ENCODE measurements at places on chromosomes 1 and 21.

DNA sequence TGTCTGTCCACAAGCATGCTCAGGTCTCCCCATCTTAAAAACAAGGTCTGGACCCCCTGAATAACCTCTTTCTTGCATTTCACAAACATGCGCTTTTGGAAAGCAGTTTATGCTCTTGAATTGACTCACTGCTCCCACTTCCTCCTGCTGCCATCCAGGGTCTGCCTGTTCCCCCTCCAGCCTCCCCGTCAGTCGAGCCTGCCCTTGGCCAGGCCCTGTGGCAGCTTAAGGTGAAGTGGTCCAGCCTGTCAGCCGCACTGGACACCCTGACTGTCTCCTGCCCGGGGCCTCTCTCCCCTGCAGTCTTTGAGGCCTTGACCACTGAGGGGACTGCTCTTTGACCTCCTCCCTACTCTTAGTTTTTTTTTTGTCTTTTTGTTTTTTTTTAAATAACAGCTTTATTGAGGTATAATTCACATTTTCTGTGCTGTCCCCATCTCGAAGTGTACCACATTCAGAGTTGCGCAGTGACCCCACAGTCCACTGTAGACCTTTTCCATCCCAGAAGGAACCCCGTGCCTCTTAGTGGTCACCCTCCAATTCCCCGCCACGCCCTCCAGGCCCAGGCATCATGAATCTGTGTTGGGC is 18.3 kb downstream of the GPR137B start:
- DNase-seq: no peak

DNA sequence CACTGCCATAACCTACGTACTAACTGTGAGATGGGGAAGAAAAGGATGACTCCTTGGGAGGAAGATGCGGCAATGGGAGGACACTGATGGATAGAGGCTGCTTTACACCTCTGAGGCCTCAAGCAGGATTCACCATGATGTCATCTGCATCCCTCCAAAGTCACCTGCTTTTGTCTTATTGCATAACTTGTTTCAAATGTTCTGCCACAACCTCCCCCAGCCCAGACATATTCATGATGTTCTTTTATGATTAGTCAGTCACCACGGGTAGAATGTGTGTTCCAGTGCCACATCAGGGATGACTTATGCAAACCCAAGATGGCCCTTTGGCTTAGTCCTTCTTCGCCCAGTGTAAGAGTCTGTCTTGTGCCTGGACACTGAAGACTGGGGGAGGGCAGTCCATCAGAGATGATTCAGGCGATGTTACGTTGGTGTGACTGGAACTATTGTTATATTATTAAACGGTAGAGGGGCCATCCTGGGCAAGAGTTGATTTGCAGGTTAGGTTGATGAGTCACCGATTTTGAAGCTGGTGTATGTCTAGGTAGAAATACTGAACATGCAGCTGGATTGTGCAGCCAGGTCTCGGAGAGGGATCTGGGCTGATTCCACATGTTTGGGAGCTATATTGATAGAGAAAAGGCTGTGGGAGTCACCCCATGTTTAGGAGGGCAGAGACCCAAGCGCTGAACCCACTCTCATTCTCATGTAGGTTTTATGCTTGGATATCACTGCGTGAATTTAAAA is 32.6 kb downstream of the RYR2 start:
- no peak for DNase-seq

- no peak for DNase-seq
These were observed 26.1 kb upstream of the CLSTN1 start for GRCh38 chr1:9849691-9850441.

GRCh38 chr1:10396870-10397269 is 2.0 kb upstream of the PGD start:
- DNase-seq: no peak

DNA sequence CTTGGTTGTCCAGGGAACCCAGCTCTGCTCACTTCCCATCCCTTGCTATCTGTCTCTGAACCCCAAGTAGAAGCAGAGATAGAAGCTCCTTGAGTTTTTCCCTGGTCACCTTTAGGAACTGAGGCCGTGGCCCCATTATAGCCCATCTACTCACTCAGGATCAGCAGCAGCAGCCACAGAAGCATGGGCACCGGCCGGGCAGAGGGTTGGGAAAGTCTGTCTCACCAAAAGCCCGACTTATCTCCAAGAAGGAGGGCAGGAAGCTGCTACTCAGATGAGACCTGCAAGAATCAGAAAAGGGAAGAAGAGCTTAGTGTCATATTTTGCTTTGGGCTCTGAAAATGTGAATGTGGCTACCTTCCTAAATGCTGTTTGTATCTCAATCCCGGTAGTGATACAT is 264 bp downstream of the FCRL3 start:
- DNase-seq: no peak

- no peak for DNase-seq
These were observed 16.2 kb downstream of the WASF2 start for GRCh38 chr1:27473755-27474154.

DNA sequence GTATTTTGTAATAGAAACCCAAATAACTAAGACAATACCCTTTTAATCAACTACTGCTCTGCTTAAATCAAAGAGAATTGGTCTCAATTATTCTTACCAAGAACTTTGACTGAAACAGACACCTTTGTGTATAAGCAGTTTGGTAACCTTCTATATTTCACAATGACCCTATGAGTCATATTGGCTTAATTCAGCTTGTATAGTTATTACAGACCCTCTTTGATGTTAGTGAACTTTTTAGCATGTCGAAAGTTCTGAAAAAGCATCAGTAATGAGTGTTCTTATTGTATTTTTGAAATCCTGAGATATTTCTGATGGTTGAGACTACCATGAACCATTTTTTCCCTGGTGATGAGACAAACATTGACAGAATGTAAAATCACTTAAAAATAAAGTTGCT is 43.3 kb upstream of the RABGAP1L start:
- DNase-seq: no peak

- DNase-seq: peak; percentile 87
These were observed 22.9 kb upstream of the LDLRAP1 start for GRCh38 chr1:25520446-25521061.

DNA sequence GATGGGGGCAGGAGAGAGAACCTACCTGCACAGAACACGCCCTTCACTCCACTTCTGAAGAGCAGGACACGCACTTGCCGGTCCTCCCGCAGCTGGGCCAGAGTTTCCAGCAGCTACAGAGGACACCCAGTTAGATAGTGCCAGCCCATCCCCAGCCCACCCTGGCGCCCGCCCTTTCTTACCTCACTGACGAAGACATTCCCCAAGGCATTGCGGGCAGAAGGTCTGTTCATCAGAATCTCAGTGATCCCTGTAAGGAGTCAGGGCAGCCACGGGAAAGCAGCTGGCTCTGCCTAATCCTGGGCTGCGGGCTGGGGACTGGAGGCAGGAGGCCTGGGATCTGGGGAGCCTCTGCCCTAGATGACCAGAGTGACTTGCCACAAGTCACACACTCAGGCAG is 10.0 kb downstream of the ECHDC2 start:
- DNase-seq: no peak

DNA sequence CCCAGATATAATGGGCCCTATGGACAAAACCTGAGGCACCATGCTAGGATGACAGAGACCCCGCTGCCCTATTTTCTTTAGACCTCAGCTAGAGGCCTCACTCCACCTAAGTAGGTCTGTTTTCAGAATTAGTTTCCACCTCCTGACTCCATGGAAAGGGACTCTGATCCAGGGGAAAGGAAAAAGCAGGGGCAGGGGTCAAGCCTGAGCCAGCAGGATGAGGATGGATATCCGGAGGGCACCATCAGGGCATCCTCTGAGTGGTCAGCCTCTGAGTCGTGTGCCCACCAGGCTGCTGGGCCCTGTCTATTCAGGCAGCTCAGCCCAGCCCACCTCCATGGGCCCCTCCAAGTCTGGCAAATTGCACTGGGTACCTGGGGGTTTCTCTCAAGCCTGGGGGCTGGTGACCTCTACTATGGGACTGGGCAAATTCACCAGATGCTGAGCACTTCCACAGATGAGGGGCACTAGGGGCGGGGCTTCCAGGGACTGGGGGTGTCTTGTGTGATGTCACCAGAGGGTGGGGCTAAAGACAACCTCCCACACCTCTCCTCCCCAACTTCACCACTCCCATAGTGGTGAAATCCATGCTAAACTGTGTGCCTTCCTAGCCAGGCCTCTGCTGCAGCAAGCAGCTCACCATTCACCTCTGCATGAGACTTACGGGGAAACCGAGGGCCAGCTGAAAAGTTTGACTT is 5.5 kb downstream of the PAQR7 start:
- no peak for DNase-seq

DNA sequence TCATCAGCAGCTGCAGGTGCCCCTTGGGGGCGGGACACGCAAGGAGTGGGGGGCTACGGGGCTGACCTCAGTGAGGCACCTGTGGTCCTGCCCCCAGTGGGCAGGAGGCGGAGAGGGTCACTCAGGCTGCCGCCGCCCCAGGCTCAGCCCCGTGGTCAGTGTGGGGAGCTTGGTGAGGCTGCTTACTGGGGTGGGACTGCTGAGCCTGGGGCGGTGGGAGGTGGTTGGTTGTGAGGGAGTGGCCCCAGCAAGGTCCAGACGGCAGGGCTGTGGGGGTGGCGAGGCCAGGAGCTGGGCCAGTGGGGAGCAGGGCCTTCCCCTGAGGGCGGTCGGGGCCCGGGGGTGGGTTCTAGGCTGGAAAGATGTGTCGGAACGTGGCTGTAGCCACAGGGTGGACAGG is 14.3 kb downstream of the PFKL start:
- no peak for DNase-seq

DNA sequence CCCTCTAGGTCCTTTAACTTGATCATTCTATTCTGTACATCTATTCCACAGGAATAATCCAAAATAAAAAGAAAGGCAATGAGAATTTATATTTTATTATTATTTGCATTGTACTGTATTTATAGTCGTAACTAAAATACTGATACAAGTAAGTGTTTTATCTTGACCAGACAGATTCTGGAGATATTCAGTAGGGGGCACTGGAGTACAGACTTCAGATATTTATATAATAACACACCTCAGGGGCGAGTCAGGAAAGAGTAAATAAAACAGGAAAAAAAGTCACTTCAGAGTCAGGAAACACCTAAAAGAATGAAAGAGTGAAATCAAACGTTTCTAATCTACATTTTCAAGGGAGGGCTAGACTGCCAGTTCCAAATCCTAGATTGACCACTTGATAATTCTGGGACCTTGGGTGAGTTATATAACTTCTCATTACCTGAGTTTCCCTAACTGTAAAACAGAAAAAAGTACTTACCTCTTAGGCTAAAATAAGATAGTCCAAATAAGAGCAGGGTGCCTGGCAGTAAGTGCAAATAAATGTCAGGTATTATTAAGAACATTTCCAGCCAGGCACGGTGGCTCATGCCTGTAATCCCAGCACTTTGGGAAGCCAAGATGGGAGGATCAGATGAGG is 31.1 kb upstream of the MTF1 start:
- DNase-seq: peak; percentile 47

DNA sequence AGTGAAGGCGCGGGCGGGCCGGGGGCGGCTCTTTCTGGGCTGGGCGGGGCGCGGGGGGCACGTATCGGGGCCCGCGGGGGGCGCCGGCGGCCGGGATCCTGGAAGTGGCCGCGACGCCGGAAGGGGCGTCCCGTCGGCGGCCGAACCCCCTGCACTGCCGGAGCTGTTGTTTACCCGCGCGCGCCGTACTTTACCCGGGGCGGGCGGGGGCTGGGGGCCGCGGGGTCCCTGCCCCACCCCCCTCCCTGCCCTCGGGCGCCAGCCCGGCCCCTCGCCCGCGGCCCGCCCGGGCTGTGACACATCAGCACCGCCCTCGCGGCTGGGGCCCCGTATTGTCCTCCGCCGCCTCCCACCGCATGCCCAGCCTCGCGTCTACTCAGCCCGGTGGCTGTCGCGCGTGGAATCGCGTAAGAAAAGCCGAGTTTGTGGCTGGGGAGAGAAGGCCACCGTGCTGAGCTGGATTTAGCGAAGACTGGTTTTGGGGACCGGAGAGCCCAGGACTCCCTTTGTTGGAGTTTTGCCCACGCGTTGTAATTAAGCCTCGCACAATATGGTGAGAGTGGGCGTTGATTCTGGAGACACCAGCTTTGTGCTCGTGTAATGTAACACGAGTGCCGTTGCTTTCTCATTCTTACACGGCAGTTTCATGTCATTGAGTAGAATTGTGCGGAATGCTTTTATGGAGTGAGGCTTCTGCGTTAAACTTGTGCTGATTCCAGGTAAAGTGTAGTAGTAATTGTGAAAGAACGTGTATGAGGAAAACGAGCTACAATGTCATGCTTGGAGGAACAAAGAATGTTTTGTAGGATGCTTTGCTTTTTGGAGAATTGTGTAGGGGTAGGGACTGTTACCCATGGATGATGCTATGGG is 559 bp downstream of the BACH1 start:
- peak; percentile 62 for DNase-seq

GRCh38 chr1:222049176-222049575 is 307.3 kb upstream of the DUSP10 start:
- no peak for DNase-seq

GRCh38 chr1:164735315-164736052 is 176.5 kb downstream of the PBX1 start:
- peak; percentile 65 for DNase-seq

- no peak for DNase-seq
These were observed 245.0 kb upstream of the OLFM3 start for GRCh38 chr1:102241431-102242338.

DNA sequence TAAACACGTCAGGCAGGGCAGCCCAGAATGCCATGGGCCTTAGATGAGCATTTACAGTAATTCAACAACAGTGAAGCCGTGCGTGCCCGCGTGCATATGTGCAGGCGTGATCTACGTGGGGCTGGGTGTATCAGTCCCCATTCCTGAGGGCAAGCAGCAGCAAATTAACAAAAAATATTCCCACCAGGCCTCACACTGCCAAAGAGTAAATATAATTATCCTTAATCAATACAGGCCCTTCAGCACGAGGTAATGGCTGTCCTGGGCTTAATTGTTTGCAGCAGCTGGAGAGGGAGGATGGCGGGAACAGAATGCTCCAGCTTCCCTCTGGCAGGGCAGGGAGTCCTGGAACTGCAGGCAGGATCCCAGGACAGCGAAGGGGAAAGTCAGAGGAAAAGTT is 91.8 kb downstream of the DDX20 start:
- DNase-seq: no peak

- DNase-seq: peak; percentile 66
These were observed 2.1 kb downstream of the F3 start for GRCh38 chr1:94539496-94539895.

DNA sequence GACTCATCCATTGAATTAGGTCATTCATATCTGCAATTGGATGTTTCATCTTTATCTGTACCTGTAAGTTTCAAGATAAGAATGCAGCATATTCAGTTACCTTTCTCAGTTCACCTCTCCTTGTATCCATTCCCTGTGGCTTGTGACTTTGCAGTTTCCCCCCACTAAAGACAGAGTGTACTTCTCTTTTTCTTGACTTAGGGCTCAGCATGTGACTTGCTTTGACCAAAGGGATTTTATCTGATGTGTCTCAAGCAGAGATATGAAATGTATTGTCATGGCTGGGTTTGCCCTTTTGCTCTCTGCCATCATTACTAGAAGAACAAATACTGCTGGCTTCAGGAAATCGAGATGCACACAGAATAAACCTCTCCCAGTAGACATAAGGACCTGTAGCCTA is 754.8 kb downstream of the ADGRL2 start:
- no peak for DNase-seq

- DNase-seq: no peak
These were observed 51.4 kb upstream of the DIRAS3 start for GRCh38 chr1:68101829-68102228.

- DNase-seq: no peak
These were observed 616 bp downstream of the MCOLN3 start for GRCh38 chr1:85047472-85048295.
